HCT116 (cell line): ENCODE measurements at places on chromosomes 6 and 20.
A peak's percentile ranks its signal among the peaks of the same experiment; 100 is the strongest.

- no peak for DNase-seq
These were observed 49.3 kb downstream of the FAM50B start for GRCh38 chr6:3898265-3898994.

GRCh38 chr6:81063891-81064290, 688.6 kb downstream of the TENT5A start:
- DNase-seq, result no peak

DNA sequence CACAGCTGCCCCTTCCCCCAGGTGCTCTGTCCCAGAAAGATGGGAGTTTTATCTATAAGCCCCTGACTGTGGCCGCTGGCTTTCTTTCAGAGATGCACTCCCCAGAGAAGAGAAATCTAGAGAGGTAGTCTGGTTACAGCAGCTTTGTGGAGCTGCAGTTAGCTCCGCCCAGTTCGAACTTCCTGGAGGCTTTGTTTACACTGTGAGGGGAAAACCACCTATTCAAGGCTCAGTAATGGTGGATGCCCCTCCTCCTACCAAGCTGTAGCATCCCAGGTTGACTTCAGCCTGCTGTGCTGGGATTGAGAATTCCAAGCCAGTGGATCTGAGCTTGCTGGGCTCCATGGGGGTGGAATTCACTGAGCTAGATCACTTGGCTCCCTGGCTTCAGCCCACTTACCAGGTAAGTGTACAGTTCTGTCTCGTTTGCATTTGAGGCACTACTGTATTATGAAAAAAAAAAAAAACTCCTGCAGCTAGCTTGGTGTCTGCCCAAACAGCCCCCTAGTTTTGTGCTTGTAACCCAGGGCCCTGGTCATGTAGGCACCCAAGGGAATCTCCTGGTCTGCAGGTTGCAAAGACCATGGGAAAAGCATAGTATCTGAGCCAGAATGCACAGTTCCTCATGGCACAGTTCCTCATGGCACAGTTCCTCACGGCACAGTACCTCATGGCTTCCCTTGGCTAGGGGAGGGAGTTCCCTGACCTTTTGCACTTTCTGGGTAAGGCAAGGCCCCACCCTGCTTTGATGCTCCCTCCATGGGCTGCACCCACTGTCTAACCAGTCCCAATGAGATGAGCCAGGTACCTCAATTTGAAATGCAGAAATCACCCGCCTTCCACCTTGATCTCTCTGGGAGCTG, 275.0 kb downstream of the CENPW start:
- DNase-seq, result no peak

- no peak for DNase-seq
These were observed 183.5 kb downstream of the DST start for GRCh38 chr6:56459030-56459805.

GRCh38 chr20:4297127-4297826, 281.9 kb upstream of the RNF24 start:
- DNase-seq, result no peak

DNA sequence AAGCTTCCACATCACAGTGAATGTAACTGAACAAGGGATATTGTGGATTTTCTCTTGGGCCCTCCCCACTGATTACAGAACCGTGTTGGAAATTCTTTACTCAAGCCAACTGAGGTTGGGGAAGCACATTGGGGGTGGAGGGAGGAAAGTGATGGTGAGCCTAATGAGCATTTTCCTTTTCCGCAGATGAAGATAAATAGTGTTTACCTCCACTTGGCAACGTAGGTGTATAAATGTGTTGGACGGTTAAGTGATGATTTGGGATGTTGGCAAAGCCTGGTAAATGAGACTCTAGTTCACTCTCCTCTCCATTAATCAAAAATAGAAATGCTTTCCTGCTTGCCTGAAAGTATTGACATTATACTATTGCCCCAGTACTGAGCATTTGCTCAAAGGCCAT, 27.1 kb upstream of the NRN1 start:
- DNase-seq, result no peak

DNA sequence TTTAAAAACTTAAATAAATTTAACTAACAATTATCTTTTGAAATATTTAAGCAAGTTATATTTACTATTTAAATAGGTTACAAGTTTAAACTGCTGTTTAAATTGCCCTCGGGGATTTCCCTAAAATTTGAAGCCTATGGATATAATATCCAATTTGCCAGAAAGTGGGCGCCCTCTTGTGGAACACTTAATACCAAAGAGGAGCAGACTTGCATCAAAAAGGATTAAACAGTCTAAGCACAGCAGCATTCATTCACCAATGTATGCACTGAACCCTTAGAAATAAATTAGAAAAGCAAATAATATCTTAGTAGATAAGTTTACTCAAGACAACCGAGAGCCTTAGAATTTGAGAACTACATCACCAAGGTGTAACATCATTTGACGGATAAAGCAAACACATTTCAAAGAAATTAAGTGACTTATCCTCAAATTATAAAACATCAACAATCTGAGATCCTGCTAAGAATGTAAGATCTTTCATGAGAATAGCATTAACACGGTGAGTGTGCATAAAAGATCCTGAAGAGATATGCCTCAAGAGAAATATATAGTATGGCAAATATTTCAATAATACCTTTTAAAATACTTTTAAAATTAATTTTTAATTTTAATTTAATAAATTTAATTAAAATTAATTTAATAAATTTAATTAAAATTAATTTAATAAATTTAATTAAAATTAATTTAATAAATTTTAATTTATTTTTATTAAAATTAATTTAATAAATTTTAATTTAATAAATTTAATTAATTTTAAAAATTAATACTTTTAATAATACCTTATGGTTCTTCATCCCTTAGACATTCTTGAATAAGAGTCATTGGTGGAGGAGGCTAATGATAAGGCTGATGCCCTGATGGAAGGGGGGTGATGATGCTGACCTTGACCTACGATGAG, 11.5 kb upstream of the MEP1A start:
- DNase-seq, result peak; percentile 58

DNA sequence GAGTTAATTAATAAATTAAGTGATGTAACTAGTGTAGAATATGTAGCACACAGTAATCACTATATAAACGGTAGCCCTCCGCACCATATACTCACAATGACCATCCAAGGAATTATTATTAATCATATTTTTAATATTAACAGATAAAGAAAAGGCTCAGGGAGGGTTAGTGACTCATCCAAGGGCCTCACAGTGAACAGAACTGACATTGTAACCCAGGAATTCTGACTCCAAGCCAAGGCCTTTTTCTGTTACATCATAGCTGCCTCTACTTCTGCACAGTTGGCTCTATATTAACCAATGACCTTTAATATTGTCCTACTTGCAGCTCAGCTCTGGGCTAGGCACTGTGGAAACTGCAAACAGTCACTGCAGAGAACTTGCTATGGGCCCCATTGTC, 117.5 kb upstream of the SIRPG start:
- no peak for DNase-seq

GRCh38 chr6:106273087-106273486, 52.5 kb downstream of the ATG5 start:
- DNase-seq, result no peak

- DNase-seq, result no peak
These were observed 28.9 kb downstream of the EYA2 start for GRCh38 chr20:46923550-46923949.

DNA sequence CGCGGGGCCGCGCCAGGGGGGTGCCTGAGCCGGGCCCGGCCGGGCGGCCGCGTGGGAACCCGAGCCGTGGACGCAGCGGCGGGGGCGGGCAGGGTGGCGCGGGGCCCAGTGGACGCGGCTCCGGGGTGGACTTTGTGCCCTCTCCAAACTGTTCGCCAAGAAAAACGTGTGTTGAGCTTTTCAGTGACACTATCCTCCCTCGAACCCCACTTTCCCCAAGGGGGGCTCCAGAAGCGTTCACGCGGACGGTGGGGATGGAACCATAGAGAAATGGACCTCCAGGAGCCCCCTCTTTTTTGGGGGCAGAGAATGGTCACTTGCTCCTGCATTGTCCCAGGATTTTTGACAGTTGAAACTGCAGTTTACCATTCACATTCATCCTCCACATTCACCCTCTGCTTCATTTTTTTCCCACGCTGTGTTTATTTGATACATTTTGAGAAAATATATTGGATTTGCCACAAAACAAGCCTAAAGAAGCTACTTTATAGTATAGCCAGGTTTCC, 2.9 kb upstream of the HIVEP1 start:
- no peak for DNase-seq

DNA sequence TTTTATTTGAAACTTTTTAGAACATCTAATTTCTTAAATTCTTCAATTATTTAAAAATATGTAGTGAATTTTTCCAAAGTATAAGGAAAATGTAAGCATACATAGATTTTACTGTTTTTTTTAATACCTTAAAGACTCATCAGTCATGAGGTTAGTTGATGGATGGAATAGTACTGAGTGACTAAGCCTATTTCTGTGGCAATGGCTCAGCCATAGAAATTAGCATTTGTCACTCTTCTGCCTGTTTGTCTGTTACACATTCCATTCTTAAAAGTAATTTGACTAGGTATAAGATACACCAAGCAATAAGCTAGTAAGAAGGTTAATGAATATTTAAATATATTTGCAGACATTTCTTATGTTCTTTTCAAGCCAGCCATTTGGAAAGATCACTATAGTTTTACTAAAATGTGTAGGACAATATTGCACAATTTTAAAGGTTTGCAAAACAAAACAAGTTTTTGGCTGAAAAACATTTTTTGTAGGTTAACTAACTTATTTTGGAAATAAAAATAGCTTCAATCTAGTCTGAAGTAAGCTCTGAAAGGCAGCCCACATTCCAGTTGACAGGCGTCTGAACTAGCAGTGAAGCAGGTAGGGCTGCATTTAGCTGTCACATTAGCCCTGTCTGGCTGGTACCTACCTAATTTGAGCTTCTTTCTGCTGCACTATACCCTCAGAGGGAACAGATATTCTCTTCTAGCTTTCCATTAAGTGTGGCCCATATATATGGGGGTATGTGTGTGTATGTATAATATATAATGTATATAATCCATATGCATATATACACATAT, 385.7 kb downstream of the GRIK2 start:
- DNase-seq, result no peak

DNA sequence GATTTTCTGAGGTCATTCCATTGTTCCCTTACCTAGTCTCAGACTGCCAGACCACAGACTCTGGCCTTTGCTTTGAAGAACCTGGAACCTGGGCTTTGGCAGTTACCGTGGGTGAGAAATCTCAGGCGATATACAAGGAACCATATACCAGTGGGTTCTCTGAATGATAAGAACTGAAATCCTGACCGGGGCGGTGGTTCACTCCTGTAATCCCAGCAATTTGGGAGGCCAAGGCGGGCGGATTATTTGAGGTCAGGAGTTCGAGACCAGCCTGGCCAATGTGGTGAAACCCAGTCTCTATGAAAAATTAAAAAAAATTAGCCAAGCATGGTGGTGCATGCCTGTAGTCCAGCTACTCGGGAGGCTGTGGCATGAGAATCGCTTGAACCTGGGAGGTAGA, 14.3 kb upstream of the SGK2 start:
- DNase-seq, result no peak

DNA sequence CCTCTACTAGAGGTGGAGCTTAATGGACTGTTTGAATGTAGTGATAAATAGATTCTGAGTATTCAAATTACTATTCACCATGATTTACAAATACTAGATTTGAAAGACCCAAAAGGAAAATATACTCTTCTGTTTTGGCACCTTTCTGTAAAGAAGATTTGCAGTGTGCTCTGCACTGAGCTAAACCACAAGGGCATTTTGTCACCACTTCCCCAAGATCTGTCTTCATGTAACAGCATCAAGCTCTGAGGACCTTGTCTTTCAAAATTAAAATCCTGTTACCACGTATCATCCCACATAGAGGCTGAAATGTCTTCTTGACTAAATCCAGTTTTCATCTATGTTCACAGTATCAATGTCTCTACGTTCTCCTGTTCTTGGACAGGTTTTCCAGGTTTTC, 3.3 kb upstream of the PGK2 start:
- DNase-seq, result no peak

DNA sequence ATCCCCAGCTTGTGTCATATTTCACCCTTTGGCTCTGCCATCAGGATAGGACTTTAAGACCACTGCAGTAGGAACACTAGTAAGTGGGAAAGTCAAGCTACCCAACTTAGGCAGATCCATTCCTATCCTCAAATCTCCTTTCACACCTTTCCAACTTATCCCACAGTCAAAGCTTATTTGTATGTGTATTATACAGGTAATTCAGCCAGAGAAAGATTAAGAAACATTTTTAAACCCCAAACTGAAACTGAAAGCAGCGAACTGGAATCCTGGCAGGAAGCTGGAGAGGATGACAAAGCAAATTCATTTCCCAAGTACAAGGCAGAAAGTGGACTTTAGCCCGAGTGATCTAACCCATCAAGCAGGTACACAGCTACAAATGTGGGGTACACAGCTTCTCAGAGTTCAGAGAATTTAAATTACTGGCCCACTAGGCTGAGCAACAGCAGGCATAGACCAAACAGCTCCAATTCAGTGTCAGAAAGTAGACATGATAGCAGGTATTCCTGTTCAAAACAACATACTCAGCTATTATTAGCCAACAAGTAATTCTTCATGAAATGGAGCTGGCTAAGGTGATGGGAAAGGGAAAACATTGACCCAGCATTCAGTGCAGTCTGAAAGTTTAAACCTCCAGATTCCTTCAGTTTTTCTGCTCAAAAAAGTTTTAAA, 39.1 kb downstream of the ILRUN start:
- DNase-seq, result no peak

DNA sequence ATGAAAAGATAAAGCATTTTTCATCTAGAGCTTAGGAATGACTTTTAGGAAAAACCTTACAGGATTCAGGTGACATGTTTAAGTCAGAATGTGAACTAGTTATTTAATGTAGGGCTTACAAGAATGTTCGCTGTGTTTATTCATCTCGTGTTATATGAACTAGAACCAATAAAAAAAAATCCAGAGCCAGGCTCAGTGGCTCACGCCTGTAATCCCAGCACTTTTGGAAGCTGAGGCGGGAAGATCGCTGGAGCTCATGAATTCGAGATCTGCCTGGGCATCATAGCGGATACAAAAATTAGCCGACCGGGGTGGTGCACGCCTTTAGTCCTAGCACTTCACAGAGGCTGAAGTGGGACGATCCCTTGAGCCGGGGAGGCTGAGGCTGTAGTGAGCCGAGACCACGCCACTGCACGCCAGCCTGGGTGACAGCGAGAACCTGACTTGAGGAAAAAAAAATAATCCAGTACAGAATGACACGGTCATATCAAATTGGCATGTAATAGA, 46.3 kb downstream of the OR2B2 start:
- DNase-seq, result no peak

GRCh38 chr6:67916399-67916798, 718.7 kb upstream of the ADGRB3 start:
- DNase-seq, result no peak

DNA sequence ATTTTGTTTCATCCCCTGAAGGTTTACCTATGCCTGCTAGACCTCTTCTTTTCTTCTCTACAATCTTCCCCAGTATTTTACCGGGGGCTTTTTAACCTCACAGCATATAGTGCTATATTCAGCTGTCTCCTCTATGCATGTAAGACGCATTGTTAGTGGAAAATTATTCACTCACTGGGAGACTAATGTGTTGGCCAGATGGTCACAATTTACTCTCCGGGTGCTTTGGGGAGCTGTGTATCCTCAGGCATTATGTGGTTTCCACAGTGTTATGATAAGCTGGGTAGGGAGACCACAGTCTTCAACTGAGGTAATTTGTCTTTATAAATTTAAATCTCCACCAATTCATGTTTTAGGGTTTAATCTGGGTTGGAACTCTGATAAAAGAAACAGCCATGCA, 553.8 kb upstream of the PTCHD4 start:
- no peak for DNase-seq
